ENCODE measurements at places on chromosomes 6 and 20.

- DNase-seq, result no peak
These were observed 5.4 kb downstream of the ADGRB3 start for GRCh38 chr6:68640491-68640835.

GRCh38 chr20:32764005-32764960 lies 2.1 kb downstream of the DNMT3B start:
- DNase-seq, result peak; percentile 78

DNA sequence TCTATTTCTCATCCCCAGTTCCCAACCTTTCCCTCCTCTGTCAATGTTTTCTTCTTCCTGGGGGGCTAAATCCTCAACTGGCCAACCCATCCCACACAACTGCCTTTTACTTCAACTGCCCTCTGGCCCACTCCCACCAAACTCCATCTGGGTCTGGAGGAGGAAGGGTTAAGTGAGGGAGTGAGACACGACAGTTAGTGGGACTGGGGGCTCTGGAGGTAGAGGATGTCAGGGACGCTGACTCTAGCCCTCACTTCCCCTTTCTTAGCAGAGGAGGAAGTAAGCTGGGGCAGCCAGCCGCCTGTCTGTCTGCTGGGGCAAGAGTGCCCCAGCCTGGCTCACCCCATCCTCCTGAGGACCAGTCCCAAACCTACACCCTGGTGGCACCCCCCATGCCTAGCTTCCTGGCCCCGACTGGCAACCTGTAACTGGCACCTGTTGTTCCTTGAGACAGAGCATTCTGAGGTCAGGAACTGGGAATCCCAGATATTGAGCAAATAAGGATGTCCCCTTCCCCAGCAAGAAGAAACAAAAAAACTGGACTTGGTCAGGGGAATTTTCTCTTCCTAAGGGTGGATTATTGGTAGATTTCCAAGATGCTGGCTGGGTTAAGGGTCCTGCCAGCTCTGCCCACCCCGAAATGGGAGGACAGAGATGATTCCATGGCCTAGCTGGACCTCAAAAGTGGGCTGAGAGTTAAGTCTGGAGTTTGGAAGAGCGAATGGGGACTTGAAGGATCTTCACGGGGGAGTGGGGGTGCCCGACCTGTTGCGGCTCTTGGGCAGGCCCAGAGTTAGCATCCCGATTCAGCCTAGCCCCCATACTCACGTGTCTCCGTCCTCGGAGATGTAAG lies 971 bp downstream of the NFKBIE start:
- no peak for DNase-seq

DNA sequence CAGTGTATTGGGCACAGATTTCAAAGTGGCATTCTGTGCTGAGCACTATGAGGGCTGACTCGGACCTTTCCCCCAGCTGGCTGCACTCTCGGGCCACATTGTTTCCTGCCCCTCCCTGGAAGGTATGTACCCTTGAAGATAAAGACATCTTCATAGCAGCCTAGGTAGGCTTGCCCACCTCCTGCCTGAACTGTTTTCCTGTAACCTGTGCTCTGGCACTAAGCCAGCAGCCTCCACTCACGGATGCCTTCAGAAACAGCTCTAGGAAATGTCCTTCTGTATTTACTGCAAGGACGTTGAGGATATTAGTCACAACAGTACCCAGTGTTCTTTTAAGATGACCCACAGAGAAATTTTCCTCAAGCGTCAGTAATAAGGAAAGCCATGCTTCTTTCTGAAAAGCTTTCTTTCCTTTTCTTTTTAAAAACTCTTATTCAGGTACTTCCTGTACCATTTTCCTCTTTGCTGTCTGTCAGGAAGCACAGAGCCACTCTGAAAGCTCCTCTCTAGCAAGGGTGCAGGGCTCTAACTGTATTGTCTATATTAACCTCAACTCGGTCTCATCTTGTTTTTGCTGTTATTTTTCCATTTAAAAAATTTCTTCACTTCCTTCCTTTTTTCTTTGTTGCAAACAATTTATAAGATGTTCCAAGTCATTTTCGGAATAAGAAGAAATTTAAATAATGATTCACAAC lies 43.5 kb downstream of the TTI1 start:
- DNase-seq, result no peak

DNA sequence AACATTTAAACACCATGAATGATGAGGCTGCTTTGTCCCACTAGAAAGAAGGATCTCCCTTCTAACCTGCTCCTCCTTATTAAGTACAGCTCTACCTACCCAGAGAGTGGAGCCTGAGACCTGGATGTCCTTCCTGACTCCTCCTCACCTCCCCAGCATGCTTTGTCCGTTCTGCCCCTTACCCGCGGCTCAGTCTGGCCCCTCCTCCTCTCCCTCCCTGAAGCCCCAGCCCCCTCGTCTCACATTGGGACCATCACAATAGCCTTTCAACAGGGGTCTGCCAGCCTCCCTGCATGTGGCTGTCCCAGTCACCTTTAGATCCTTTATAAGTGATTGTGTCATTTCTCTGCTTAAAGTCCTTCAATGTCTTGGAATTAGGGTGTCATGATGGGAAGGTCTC lies 72.5 kb downstream of the DZANK1 start:
- DNase-seq, result peak; percentile 62

- DNase-seq, result no peak
These were observed 4.3 kb downstream of the TMEM30A start for GRCh38 chr6:75280131-75280855.

GRCh38 chr20:54004445-54004844 lies 65.9 kb downstream of the BCAS1 start:
- DNase-seq, result no peak

- DNase-seq, result no peak
These were observed 309.8 kb downstream of the CDC5L start for GRCh38 chr6:44697327-44697726.

DNA sequence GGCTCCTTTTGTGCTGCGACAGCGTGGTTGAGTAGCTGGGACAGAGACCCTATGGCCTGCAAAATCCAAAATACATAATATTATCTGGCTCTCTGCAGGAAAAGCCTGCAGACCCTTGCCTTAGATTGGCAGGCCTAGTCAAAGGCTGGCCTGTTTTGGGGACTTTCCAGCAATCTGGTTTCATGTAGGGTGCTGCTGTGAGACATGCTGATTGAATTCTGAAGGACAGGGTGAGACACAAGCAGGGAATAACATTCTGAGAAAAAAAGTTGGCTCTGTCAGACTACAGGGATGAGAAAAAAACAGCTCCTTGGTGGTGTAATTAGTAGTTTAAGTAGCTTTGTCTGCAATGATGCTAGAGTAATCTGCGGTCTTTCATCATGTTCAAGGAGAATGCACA lies 402.7 kb upstream of the AGPAT4 start:
- no peak for DNase-seq

GRCh38 chr6:148596891-148597455 lies 149.9 kb upstream of the UST start:
- no peak for DNase-seq

GRCh38 chr6:137652961-137653705 lies 158.9 kb upstream of the OLIG3 start:
- no peak for DNase-seq

- no peak for DNase-seq
These were observed 159.5 kb upstream of the KHDRBS2 start for GRCh38 chr6:62445521-62445920.

- peak; percentile 17 for DNase-seq
These were observed 241.8 kb upstream of the BMP2 start for GRCh38 chr20:6525447-6526303.

GRCh38 chr20:44866703-44867335 lies 18.7 kb upstream of the YWHAB start:
- DNase-seq, result no peak

DNA sequence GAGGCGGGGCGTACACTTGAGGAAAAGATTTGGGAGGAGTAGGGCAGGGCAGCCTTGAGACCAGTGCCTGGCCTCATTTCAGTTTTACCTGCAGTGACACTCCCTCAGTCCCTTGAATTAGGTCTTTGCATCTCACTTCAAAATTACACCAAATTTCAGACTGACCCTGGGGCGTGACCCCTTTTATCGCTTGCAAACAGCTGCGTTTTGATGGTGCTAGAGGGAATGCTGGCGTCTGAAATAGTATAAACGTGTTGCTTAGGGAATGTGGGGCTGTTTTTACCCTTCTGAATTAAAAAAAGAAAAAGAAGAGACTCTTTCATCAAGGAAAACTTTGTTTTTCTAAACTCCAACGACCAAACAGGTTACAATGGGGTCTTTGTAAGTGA lies 21.0 kb downstream of the COL9A1 start:
- DNase-seq, result no peak

GRCh38 chr6:79180052-79180451 lies 54.4 kb downstream of the HMGN3 start:
- DNase-seq, result no peak

GRCh38 chr6:138115877-138116660 lies 8.8 kb upstream of the PERP start:
- DNase-seq, result peak; percentile 68

DNA sequence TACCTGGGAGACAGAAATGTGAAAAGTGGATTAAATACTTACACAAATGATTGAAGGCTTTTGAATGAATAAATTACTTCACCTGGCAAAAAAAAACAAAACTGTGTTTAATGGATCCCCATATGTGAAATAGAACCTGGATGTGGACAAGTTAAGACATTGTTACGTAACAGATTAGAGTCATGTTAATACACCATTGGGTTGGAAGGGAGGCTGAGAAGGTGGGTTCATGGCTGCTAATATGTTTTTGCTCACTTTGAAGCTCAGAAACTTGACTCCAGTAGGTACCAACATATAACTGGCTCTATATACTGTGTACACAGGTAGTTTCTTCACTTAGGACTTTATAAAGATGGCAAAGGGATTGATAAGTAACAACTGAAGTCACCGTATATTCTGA lies 21.4 kb upstream of the TENT5A start:
- no peak for DNase-seq

DNA sequence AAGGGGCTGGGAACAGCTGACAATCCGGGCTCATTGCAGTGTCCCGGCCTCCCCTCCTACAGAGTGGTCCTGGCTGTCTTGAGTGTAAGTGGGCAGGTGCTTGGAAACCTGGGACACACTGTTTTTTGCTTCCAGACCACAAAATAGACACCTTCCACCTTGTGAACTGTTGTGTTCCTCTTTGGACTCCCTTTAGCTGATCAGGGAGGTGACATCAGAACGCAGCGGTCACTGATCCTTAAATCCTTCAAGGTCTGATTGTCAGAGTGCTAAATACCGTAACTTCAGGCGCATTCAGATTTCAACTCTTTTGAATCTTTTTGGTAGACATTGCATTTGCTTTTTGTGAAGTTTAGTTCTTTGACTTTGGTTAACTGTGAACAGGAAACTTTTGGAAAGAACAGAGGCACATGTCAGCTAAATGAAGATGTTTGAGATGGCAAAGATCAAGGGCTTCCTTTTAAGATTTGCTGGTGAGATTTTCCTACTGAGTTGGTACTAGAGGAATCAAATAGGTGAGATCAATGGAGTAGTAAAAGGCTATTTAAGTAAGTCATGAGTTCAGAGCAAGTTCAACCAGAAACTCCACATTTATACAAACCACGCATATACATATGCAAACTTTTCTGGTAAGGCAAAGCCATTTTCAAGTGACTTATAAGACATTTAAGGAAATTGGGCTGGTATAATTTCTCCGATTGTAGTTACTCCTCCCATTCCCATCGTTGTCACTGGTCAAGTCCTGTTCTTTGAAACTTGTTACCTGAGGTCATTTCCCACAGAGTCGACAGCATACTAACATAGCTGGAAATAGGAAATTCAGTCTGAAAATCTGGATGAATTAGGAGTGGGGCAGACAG lies 6.3 kb downstream of the PPP1R3G start:
- DNase-seq, result no peak

DNA sequence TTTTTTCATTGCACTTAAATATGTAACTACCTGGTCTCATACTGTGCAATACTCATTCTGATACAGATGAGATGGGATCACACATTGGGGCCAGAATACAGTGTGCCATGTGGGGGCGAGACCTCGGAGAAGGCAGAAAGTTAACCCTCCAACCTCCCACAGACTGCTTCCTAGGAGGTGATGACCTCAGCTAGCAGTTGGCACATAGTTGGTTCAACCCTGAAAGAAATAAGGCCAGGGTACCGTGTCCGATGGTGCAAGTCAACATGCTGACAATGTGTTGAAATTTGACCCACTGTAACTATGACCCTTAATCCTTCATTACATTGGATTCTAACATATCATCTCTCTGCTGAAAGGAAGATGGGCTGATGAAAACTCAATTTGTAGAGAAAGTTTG lies 61.9 kb downstream of the GJA10 start:
- no peak for DNase-seq

DNA sequence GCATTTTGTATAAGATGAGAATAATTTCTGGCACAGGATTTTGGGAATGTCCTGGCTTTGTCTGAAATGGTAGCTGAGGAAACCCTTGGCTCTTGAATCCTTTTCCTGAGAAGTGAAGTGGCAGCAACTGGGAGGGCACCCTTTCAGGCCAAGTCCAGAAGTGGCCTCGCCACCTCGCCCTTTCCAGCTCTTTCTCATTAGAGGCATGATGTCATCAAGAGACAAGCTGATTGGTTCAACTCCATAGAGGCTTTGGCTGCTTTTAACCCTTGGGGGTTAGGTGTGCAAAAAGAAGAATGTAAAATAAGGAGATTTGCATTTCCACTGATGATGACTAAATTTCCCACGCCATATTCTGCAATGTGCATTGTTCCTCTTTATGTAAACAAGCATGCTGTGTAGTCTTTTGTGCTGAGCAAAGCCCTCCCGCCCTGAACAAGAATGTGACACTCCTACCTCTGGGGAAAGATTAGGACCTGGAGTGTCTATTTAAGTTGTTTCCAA lies 116.5 kb downstream of the TCP11 start:
- DNase-seq, result peak; percentile 82

DNA sequence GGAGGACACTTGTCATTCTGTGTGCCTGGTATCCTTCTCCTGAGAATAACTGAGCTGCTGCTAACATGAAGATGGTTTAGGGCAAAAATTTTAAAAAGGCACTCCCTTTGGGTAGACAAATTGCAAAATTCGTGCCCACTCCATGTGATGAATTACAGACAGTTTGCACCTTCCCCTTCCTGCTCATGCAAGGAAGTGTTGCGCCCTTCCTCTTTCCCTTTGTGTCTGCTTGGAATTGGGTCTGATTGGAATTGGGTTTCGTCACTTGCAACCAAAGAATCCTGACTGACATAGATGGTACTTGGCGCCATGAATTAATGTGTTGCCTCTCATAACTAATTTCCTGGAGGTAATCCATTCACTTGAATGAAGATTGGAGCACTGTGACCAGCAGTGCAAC lies 62.3 kb upstream of the SHLD1 start:
- no peak for DNase-seq

GRCh38 chr6:135423649-135424128 lies 73.9 kb downstream of the AHI1 start:
- peak; percentile 32 for DNase-seq

All from iPS-NIHi11 (cell line).